ENCODE measurements at places on chromosomes 12 and 14.

DNA sequence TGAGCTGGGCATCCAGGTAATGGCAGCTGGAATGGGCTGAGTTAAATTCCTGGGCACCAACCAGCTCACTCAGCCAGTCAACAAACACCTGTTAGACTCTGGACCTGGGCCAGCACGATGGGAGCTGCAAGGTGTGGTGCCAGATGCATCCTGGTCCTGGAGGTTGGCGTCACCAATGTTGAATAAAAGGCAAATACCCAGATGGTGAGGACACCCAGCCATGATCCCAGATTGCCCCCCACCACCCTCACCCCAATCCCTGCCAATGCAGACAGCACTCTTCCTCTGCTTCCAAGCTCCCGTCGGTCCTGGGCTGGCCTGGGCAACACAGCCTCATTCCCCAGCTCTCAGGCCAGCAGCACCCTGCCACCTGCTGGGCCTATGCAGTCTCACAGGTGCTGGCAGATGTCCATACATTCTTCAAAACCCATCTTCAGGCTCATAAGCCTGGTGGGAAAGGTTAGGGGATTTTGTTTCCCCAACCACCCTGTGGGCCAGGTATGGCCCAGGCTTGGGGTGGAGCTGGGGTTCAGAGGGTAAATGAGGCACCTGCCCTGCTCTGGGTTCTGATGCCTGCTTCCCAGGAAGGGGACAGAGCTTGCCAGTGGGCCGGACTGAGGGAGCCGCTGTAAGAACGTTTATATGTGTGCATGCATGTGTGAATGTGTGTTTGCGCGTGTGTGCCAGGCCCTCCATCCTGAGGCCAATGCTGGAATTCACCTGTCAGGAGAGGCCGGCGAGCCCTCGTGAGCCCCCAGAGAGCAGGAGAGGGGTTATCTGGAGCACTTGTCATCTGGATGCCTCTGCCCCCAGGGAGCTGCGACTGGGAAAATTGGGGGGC lies 58.0 kb downstream of the LGMN start:
- peak; percentile 58 for DNase-seq

- peak; percentile 6 for DNase-seq
These were observed 76.9 kb downstream of the ATF7IP start for GRCh38 chr12:14442221-14442881.

DNA sequence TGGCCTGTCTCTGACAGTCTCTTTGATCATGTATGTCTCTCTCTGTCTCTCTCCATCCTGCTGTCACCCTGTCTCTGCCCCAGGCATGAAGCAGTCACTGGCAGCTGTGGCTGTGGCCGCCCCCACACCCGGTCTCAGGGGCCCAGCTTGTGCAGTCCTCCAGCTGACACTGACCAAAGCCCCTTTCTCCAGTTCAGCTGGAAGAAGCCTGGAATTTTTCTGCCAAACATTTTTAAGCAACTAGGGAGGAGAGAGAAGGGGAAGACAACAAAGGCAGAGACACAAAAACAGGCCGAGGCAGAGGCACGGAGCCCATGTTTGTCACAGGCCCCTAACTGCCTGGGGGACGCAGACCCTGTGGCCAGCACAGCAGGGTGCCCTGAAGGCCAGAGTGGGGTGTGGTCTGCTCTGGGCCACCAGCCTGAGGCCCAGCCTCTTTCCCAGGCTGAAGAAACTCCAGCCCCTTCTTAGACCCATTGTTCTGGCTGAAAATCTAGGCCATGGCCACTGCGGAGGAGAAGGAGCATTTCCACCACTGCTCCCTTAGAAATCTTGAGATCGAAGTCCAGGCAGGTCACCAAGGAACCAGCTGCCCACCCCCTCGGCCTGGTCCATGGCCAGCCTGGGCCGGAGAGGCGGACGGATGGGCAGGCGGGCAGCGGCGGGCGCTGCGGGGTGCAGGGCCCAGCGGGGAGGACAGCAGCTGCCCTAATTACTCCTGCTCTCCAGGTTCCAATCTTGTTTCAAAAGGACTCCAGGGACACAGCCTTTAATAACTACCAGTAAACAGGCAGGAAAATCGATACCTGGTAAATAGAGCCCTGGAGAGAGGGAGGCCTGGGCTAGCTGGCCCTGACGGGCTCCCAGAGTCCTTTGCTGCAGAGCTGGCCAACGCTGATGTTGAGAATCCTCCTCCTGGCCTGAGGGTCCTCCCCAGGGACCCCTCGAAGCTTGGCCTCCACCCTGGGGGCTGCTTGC lies 14.9 kb downstream of the DTX1 start:
- DNase-seq, result no peak

DNA sequence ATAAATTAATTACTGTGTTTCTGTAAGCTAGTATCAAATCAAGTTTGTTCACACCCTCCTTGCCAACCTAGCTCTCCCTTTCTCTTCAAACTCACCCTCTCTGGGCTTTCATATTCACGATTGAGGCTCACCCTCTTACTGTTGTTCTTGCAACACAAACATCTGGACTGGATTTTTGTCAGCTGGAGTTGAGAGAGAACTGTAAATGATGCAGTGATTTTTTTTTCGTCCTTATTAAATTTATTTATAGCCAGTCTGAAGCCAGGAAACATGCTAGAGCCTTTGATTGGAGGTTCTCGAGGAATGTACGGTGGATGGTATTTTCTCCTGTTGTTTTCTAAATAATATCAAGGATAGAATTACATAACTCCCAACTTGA lies 485.1 kb downstream of the ZFP36L1 start:
- DNase-seq, result peak; percentile 75

DNA sequence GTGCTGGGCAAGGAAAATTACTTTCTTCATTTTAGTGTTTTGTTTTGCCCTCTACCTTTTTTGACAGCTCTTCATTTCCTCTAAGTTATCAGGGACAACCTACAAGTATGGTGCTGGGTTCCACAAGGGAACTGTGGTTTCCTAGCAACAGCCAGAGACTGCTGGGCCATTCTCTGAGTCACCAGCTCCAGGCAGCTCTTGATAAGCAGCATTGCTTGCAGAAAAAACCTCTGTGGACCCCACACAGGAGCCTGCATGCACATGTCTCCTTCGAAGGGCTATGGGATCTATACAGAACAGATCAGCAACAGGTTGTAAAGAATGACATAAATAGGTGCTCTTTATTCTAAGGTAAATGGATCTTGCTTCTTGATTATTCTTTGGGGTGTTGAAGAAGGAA lies 81.0 kb upstream of the CCDC196 start:
- DNase-seq, result peak; percentile 32

- peak; percentile 66 for DNase-seq
These were observed 115.9 kb upstream of the TMPO start for GRCh38 chr12:98399532-98399931.

DNA sequence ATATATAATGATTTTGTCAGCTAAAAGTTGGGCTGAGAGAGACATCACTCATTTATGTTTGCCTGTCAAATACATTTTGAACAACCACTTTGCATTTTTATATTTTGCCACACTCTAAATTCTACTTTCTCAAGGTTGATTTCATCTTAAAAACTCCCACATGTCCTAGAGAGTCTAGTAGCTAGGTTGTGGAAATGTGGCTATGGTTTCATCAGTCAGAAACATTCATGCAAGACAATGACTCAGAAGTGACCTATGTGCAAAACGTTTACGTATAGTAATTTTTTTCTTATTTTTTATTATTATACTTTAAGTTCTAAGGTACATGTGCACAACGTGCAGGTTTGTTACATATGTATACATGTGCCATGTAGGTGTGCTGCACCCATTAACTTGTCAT lies 27.4 kb upstream of the PRKD1 start:
- DNase-seq, result no peak

GRCh38 chr14:54440476-54440872 lies 700 bp downstream of the CNIH1 start:
- DNase-seq, result no peak

Data from fibroblast of the aortic adventitia (primary cell).